Esophagus mucosa (tissue), 1 donor: ENCODE measurements at places on chromosomes 5 and 9.
A peak's percentile ranks its signal among the peaks of the same experiment; 100 is the strongest.

- ATAC-seq, result peak; percentile 62
Observed at GRCh38 chr9:108271646-108272348, 584.0 kb downstream of the ACTL7B start.

DNA sequence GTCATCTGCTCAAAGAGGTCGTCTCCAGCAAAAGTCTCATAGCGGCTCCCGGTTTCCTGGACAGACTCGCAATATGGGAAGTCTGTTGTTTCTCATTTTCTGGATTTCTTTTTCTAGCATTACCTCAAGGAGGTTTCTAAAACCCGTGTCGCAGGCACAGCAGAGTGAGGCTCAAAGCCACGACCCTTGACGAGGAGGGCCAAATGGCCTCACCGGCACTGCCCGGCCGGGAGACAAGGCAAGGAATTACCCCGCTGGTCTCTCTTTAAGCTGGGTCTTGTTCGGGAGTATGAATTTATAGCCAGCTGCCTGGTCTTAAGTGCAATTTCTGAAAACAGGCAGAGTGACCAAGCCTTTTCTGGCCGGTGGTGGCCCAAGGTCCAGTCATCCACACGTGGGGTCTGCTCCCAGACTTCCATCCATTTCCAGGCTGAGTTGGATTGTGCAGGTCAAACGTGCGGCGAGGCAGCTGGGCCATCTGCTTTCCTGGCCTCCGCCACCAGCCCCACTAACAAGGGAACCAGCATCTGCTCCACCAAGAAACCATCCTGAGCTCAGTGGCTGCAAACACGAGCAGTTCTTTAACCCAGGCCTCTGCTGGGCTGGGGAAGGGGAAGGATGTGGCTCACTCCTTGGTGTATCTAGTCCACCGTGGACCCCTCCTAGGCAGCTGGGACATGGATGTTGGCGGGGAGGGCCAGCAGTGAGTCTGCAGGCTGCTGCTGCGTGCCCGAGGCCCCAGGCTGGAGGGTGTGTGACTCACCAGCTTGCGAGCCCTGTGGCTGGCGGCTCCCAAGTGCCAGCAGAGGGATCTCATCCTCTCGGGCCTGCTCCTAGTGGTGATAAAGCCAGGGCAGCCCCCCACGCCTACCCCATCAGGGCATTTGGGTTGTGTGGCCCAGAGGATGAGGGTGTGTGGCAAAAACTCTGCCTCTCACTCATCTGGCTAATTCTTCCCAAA is 55.6 kb upstream of the COL5A1 start:
- ATAC-seq, result no peak

- peak; percentile 2 for ATAC-seq
Observed at GRCh38 chr9:91422758-91423711, 597 bp downstream of the NFIL3 start.

- no peak for ATAC-seq
Observed at GRCh38 chr9:128943832-128944620, 3.4 kb downstream of the DOLK start.

- peak; percentile 61 for ATAC-seq
Observed at GRCh38 chr9:126499005-126499910, 114.5 kb upstream of the LMX1B start.

GRCh38 chr5:55226934-55227663 is at the start of gene MCIDAS:
MCIDAS (minus strand) TSS chr5:55227315; CDS start chr5:55227138, 177 bp downstream.
- peak; percentile 50 for ATAC-seq

GRCh38 chr5:11143456-11144267 is 382.6 kb upstream of the DAP start:
- ATAC-seq, result no peak

DNA sequence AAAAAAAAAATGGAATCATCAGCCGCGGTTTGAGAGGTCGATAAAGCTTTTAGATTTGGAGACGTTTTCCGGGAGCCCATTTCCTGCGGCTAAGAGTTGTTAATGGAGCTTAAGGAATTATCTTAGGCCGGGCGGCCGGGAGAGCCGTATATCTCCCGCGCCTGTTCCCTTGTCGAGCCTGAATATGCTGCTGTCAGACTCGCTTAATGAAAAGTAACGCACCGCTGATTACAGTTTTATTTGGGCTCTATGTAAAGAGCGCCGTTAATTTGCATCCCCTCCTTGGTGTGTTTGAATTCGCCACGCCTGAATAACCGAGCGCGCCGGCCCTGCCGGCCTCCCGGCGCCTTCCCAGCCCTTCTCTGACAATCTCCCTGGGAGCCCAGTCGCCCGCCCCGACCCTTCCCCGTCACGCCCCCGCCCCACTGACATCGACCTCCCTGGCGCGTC is 7.9 kb downstream of the IRX4 start:
- ATAC-seq, result no peak

GRCh38 chr5:54905246-54905795 is 80.1 kb downstream of the ESM1 start:
- no peak for ATAC-seq

- no peak for ATAC-seq
Observed at GRCh38 chr5:53996008-53996407, 314.4 kb downstream of the ARL15 start.

GRCh38 chr5:132277256-132277655 is 16.9 kb upstream of the SLC22A4 start:
- no peak for ATAC-seq

GRCh38 chr5:91383956-91384300 is 811 bp upstream of the ARRDC3 start:
- ATAC-seq, result no peak

DNA sequence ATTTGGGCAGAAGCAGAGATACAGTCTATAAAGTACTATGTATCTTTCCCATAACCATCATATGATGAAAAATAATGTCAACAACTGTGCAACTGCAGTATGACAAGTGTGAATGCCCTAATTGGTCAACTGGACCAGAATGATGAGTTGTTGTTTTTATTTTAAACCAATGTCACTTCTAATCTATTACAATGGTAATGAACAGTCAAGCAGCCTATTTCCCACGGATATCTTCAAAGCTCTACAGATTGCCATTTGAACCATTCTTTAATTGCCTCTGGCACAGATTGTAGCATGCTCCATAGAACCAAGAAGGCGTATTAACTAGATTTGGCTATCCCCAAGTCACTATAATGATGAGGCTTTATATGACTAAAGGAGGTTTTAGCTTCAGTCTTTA is 233.6 kb downstream of the TRPM3 start:
- ATAC-seq, result no peak

GRCh38 chr9:14704281-14704680 is 11.0 kb upstream of the ZDHHC21 start:
- no peak for ATAC-seq

GRCh38 chr5:151699071-151699901 is 12.6 kb upstream of the SPARC start:
- ATAC-seq, result peak; percentile 35

- ATAC-seq, result peak; percentile 67
Observed at GRCh38 chr5:134053840-134054338, 49.1 kb upstream of the VDAC1 start.

GRCh38 chr5:164097749-164098148 is 592.3 kb downstream of the MAT2B start:
- ATAC-seq, result no peak

- no peak for ATAC-seq
Observed at GRCh38 chr9:90909747-90910283, 108.2 kb downstream of the SYK start.

DNA sequence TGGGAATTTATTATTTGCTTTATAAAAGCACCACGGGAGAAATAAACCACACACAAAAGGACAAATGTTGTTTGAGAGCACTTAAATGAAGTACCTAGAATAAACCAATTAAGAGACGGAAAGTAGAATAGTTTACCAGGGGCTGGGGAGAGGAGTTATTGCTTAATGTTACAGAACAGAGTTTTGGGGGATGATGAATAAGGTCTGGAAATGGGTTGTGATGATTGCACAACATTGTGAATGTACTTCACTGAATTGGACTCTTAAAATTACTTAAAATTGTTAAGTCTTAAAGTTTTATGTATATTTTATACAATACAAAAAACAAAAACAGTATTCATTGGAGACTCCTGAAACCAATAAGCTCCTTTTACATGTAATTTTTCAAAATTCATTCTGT is 1.5 kb downstream of the ZBTB43 start:
- ATAC-seq, result no peak

- no peak for ATAC-seq
Observed at GRCh38 chr9:87567571-87567970, 69.9 kb downstream of the DAPK1 start.

- no peak for ATAC-seq
Observed at GRCh38 chr9:114116126-114116747, 17.1 kb upstream of the KIF12 start.

GRCh38 chr9:18129809-18130334 is 344.1 kb upstream of the ADAMTSL1 start:
- no peak for ATAC-seq

GRCh38 chr9:36037549-36038122 is 923 bp downstream of the RECK start:
- ATAC-seq, result no peak

DNA sequence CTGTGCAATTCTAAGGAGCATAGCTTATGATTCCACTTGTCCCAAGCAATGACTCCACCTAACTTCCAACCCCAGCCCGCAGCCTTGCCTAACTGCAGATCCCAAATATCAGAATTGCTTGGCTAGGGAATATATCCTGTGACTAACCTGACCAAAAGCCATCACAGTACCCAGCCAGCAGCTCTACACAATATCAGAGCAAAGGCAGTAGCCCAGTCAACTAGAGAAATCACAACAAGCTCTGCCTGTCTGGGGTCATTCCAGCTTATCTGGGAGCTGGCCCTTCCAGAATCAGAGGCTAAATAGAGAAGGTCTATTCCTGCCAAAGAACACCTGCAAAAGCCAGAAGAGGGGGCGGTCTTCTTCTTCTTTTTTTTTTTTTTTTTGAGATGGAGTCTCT is 9.3 kb upstream of the KIAA1958 start:
- no peak for ATAC-seq

- no peak for ATAC-seq
Observed at GRCh38 chr5:113273948-113274347, 160.8 kb downstream of the TSSK1B start.

- no peak for ATAC-seq
Observed at GRCh38 chr5:111934511-111934910, 177.5 kb upstream of the NREP start.

DNA sequence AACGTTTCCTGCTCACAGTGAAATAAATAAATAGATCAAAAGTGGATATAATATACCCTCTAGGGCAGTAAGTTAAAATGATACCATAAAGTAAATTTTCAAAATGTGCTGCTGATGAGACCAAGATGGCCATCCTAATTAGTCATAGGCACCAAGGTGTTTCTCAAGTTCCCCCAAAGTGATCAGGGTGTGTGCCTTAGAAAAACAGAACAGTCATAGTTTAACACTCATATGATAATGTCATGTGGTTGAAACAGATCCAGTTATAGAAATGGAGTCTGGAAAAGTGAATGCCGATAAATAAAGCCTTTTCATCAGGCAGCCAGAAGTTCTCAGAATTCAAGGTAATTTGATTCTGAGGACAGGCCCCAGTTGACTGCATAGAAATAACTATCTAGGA is 161.5 kb upstream of the CDKN2B start:
- no peak for ATAC-seq

GRCh38 chr5:42791151-42791550 is 20.5 kb downstream of the SELENOP start:
- no peak for ATAC-seq

DNA sequence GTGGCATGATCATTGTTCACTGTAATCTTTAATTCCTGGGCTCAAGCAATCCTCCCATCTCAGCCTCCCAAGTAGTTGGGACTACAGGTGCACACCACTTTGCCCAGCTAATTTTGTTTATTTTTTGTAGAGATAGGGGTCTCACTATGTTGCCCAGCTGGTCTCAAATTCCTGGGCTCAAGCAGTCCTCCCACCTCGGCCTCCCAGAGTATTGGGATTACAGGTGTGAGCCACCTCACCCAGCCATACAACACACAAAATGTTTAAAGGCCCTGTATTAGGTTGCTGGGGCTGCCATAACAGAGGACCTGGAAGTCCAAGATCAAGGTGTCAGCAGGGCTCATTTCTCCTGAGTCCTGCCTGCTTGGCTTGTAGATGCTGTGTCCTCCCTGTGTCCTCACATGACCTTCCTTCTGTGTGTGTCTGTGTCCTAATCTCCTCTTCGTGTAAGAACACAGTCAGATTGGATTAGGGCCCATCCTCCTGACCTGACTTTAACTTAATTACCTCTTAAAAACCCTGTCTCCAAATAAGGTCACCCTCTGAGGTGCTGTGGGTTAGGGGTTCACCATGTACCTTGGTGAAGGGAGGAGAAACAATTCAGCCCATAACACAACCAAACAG is 5.4 kb downstream of the UBE2QL1 start:
- ATAC-seq, result no peak

- peak; percentile 41 for ATAC-seq
Observed at GRCh38 chr5:100852988-100853449, 50.1 kb downstream of the ST8SIA4 start.

GRCh38 chr9:129640871-129641749 is 841 bp downstream of the ASB6 start:
- peak; percentile 10 for ATAC-seq

GRCh38 chr5:131628990-131629389 is 6.0 kb downstream of the RAPGEF6 start:
- no peak for ATAC-seq

- ATAC-seq, result no peak
Observed at GRCh38 chr5:63613442-63613841, 348.8 kb downstream of the HTR1A start.

DNA sequence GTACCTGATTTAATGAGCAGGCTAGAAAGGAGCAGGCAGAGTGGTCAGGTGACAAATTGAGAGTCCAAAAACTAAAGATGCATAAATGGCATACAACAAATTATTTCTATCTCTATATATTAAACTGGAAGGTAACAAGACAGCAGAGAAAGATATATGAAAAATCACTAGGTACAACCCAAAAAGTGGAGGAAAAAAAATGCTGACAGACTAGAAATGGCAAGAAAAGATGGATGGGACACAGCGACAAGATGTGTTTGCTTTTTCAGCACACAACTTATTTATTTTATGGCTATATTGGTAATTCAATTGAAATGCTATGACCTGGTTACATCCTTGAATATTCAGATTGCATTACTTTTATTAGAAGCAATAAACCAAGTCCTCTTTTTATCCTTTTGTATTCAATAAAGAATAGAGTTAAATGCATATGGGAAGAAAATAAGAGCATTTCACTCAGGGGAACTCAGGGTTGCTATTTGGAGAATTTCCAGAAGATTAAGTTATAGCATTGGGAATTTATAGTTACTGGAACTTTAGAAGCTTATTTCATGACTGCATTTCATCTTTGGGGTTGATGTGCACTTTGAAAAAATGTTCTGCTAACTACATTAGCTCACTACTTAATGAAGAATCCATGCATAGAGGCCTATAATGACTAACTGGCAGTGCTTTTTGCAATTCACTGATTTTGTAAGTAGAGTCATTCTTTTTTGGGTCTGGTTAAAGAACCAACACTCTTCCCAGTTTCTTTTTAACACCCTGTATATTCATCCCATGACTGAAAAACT is 566.6 kb upstream of the TUSC1 start:
- no peak for ATAC-seq

GRCh38 chr9:5643005-5643624 is 14.2 kb downstream of the RIC1 start:
- no peak for ATAC-seq

DNA sequence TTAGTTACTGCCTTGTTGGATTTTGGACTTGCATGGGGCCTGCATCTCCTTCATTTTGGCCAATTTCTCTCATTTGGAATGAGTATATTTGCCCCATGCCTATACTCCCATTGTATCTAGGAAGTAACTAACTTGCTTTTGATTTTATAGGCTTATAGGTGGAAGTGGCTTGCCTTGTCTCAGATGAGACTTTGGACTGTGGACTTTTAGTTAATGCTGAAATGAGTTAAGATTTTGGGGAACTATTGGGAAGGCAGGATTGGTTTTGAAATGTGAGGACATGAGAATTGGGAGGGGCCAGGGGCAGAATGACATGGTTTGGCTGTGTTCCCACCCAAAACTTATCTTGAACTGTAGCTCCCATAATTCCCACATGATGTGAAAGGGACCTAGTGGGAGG is 42.5 kb upstream of the SMARCA2 start:
- no peak for ATAC-seq
